ENCODE measurements at places on chromosomes 7 and 10.

- DNase-seq, result no peak
Measured at GRCh38 chr7:77282897-77283296, 83.3 kb upstream of the FGL2 start.

- no peak for DNase-seq
Measured at GRCh38 chr10:89257581-89257980, 6.0 kb upstream of the LIPA start.

DNA sequence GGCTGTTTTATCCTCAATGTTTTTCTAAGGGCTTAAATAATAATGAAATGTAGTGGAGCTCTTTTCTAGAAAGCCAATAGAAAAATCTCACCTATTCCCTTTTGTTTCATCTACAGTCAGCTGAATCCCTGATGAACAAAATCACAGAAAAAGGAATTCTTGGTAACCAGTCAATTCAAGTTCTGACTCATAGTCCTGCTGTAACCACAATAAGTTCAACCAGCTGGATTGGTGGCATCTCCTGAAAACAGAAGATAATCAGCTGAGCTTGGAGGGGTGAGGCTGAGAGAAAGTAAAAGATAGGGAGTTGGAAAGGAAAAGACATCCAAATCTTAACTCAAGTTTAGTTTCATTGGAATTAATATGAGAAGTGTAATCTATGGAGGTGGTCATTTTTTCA lies 772.1 kb downstream of the CCSER2 start:
- no peak for DNase-seq

GRCh38 chr10:75021379-75022249 lies 89.8 kb upstream of the SAMD8 start:
- DNase-seq, result no peak

GRCh38 chr10:132320654-132321469 lies 11.1 kb upstream of the LRRC27 start:
- DNase-seq, result no peak

DNA sequence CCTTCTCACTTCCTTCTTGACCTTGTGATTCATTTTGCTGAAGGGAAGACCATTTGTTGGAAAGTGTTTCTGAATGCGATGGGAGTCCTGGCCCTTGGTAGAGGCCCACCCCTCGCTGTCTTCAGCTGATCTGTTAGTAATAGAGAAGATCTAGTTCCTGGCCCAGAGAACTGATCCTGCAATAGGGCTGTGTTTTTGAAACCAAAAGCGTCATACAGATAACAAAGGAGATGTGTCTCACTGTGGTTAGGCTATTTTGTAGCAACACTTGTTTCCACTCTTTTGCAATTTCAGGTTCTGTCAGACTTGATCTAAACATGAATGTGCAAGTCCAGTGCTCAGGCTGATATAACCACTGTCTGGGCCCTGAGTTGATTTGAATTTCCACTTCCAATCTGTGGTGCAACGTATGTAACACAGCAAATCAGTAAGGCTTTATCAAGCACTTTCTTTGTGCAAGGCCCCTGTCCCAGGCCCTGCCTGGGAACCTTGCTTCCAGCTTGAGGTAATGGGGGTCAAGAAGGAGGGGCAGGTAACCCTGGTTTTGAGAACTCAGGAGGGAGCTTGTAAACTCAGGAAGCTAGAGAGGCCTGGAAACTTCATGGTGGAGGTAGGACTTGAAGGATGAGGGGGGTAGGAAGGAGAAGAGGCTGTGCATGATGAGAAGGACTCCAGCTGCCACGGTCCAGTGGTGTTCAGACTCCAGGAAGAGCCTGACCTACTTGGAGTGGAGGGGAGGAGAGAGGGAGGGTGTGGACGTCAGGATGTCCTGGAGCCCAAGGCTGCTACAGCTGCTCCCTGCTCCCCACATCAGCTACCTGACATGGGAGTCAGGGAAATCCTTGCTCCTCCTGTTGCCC lies 42.2 kb upstream of the SRGN start:
- DNase-seq, result no peak

- no peak for DNase-seq
Measured at GRCh38 chr10:119818889-119819270, 53.8 kb downstream of the MCMBP start.

GRCh38 chr10:94402204-94402842 lies at the start of gene TBC1D12:
Gene TBC1D12, plus strand, starts transcription at chr10:94402541. Its CDS starts 73 bp downstream, at chr10:94402614.
- peak; percentile 84 for DNase-seq

DNA sequence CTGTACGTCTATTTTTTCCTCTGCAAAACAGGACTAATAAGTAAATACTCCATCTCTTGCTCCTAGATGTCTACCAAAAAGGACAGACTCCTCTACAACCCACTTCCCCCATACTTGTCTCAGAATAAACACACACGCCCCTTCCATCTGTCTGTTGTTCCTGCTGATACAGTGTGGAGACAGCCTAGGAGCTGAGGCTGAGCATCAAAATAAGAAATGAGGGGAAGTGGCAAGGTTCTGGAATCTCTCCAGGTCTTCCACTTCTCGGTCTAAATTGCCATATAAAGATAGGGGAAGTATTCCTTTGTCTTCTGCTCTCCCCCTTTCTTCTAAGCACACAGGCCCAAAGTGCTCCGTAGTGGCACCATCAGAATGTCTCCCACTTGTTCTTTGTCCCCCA lies 30.8 kb upstream of the VSIR start:
- peak; percentile 3 for DNase-seq

GRCh38 chr7:94307399-94308048 lies 87.2 kb upstream of the COL1A2 start:
- no peak for DNase-seq

DNA sequence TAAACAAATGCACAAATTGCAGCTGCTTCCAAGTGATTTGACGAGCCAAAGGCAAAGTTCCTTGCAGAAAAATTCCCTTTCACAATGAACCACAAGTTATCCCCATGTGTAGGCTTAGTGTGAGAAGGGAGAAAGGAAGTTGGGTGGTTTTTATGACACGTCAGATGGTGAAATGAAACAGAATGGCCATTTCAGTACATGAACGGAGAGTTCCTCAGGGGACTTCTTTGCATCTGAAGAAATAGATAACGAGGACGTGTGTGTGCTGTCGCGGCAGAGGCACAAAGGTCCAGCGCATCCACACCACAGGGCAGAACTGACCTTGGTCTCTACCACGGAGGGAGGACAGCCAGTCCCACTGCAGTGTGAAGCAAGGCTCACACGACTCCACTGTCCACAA lies 135.9 kb downstream of the PAXIP1 start:
- DNase-seq, result no peak

- DNase-seq, result no peak
Measured at GRCh38 chr7:150721970-150722373, 5.6 kb downstream of the GIMAP1 start.

DNA sequence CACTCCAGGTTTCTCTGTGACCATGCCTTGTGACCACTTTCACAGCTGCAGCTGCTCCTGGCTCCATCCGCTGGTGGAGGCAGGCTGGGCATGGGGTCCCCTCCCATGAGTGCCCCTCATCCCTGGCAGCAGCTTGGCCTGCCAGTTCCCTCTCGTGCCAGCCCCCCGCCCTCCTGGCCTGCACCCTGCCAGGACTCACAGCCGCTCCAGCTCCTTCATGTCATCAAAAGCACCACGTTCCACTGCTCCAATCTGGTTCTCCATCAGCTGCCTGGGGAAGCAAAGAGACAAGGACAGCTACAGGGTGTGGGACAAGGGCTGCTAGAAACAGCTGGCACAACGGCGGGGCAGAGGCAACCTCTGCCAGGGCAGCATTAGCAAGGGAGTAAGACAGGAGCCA lies 22.6 kb downstream of the SLIT1 start:
- no peak for DNase-seq

DNA sequence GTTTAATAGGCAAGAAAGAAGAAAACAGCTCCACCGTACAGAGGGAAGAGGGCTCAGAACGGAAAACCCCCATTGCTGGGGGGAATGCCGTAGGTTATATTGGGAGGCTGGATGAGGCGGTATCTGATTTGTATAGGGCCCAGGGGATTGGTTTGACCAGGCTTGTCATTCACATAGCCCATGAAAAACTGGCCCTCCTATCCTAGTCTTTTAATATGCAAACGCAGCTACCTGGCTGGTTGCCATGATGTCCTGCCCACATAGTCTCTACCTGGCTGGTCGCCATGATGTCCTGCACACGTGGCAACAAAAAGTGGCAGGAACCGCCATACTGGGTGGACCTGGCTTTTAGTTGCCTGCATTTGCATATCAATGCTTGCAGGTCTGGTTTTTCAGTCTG lies 84.7 kb downstream of the AUTS2 start:
- no peak for DNase-seq

DNA sequence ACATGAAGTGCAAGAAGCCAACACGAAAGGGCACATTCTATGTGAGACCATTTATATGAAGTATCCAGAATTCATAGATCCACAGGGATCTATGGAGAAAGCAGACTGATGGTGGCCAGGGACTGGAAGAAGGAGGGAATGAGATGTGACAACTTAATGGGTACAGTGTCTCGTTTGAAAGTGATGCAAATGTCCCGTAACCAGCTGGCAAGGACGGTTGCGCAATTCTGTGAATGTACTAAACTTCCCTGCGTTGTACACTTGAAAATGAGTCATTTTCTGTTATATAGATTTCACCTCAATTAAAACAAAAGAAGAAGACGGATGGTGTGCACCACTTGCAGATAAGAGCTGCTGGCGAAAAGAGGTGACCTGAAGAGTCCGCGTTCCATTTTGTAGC lies 861.1 kb downstream of the TYW1 start:
- DNase-seq, result no peak

DNA sequence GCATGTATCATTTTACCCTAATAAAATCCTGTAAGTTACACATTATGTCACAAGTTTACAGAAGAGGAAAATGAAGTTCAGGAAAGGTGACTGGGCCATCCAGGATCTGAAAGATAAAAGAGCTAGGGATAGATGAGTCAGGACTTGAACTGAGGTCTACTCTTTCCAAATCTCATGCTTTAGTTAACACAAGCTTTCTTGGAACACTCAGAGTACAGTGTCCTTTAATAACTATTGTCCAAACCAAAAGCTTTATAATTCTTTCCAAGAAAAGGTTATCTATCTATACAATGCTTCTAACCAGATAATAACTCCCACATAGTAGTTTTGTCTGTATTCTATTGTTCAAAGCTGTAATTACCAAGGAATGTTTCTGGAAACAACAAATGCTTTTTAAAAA lies 164.6 kb downstream of the LRRN3 start:
- peak; percentile 13 for DNase-seq

GRCh38 chr7:19754521-19755116 lies 18.8 kb downstream of the TMEM196 start:
- peak; percentile 30 for DNase-seq

GRCh38 chr10:93435621-93436397 lies 46.3 kb downstream of the MYOF start:
- no peak for DNase-seq

DNA sequence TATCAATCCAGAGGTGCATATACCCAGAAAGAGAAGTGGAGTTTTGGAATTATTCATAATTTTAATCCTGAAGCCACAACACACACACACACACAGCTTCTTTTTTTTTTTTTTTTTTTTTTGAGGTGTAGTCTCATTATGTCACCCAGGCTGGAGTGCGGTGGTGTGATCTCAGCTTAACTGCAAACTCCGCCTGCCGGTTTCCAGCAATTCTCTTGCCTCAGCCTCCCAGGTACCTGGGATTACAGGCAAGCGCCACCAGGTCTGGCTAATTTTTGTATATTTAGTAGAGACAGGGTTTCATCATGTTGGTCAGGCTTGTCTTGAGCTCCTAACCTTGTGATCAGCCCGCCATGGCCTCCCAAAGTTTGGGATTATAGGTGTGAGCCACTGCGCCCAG lies 35.4 kb downstream of the TET1 start:
- DNase-seq, result no peak

DNA sequence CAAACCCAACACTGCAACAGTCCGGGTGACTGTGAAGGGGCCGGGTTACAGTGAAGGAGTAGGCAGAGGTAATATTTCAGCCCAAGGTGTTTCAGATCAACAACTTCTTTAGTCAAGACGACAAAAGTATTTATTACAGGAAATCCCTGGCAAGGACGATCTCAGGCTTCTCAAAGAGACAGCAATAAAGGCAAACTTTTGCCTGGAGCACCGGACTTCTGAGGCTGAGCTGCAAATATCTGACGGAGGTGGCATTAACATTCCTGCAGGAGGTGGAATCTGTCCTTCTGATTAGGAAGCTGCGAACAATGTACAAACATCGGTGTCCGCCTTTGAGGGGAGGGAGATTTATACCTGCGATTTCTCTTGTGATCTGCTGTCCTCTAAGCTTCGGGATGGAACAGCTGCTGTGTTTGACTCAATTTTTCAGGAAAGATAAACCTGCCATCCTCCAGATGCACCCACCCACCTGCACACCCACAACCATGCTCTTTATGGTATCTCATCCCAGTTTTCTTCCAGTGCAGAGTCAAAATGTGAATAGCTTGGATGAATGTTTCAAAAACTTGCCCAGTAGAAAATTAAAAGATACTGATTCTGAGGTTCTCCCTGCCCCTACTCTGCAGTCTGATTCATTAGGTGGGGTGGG lies 32.1 kb downstream of the EMX2 start:
- no peak for DNase-seq

DNA sequence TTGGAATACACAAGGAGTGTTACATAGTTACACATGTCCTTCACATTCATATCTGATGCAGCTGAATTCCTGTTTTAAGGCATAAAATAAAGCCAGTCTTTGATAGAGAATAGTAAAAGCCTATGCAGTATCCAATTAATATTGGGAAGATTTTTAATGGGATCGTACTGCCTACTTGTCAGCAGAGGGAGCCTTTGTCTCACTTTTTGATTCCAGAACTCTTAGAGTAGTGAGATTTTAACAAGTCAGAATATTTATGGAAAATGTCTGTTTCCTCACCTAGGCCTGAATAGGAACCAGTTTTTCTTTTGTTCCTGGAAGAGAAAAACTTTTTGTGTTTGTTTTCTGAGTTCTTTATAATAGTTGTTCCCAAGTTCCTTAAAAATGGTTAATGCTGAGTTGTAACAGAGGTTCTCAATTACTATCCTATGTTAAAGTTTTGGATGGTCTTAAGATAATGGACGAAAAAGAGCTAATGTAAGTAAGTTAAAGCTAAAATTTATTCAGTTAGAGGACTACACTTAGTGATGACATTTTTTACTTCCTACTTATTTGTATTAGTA lies 114.0 kb downstream of the BBS9 start:
- peak; percentile 0 for DNase-seq

- no peak for DNase-seq
Measured at GRCh38 chr10:86664341-86665217, 3.7 kb upstream of the LDB3 start.

- peak; percentile 95 for DNase-seq
Measured at GRCh38 chr7:103344453-103345149, at the start of gene DNAJC2. Gene DNAJC2, minus strand, starts transcription at chr7:103344767. Its CDS starts 145 bp downstream, at chr7:103344622.

DNA sequence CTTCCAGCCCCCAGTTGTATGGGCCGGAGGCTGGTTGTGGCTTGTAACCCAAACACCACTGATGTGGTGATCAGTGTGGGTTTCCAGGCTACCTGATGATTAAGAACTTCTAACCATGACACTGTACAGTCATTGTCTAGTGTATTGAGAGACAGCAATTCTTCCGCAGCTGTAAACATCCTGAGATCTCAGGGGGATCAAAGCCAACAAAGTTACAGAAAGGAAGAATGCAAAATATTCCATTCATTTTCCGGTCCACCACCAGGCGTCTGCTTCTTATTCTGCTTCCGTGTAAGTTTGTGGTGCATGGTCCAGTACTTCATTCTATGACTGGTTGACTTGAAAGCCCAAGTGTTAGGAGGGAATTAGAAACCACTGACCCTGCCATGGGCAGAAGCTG lies 10.3 kb upstream of the GLI3 start:
- DNase-seq, result no peak

Measured in NCI-H2227 treated with DMSO at 0.1 percent for 48 hours (cell line).